ENCODE measurements at places on chromosomes 12 and 14. TPM values are rescaled to one million over a fixed set of nuclear protein-coding genes. Genes with fewer than 3 reads are reported as not detected.

Gene GZMB
- not detected for total RNA-seq

Gene DUSP16
- 10.2 TPM for total RNA-seq

Gene KRT72
- not detected for total RNA-seq

Gene POTEG
- not detected for total RNA-seq

Gene CDH24
- 12.2 TPM for total RNA-seq

Gene DACT1
- total RNA-seq, result 27.4 TPM

Gene CCDC59
- 94.0 TPM for total RNA-seq

Gene P2RX2
- not detected for total RNA-seq
